ENCODE measurements at places on chromosomes 5 and 9. TPM values are rescaled to one million over a fixed set of nuclear protein-coding genes. Genes with fewer than 3 reads are reported as not detected.

CCDC192 gene
- not detected for total RNA-seq

CCL28 gene
- 32.3 TPM for total RNA-seq

ANKDD1B gene
- 0.43 TPM for total RNA-seq

INSL6 gene
- total RNA-seq: not detected

ALDOB gene
- total RNA-seq: 265 TPM

FBLL1 gene
- total RNA-seq: 0.23 TPM

NTRK2 gene
- total RNA-seq: 33.2 TPM

DNA sequence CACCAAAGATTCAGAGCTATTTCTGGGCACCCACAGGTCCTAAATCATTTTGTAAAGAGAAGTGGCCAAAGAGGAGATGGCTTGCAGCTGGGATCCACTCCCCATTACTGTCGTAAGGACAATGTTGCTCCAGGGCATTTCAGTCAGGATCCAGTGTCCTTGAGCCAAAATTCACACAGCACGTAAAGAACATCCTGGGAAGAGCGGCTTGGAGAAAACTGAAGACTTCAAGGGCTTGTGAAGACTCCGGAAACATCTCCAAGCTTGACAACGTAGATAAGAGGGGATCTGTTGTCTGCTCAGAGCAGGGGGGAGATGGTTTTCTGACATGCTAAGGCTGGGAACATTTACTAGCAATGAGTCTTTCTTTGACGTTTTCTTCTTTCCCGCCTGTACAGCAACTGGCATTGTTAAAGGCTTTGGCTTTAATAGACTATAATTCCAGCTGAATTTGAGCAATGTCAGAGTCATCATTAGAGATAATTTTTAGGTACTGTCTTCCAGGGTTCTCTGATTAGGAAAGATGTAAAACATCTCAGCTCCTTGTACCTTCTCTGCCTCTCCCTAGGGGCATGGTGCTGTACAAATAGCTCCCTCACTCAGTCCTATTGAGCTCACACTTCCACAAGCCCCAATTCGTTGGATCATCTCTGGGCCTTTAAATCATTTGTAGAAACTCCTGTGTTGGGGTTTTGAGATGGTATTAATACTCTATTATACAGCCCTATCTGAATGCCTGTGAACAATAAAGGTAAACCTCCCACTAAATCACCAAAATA, 39.7 kb downstream of the EGFLAM start:
- no peak for DNase-seq

DNA sequence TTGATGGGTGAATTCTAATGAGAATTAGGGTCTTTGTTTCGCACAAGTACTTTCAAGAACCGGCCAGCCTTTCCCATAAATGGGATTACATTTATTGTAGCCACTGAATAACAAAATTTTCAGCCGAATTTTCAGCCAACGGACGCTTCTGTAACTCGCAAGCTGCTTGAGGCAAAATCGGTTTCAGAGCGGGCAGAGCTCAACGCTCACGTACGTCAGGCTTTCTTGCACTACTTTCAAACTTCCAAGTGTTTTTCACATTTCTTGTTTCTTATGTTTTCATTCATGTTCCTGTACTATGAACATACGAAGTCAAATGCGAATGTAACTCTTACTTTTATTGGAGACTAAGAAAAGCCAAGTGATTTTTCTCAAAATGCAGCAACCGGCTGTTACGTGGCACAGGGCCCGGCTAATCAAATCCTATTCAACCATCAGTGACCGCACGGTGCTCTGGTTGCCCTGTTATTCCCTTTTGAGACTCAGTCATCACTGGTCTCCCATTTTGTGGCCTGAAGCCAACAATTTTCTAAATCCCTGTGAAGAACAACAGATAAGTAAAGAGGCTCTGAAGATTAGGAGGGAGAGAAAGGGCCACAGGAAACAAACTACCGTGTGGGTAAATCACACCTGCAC, 68.5 kb downstream of the SLC28A3 start:
- DNase-seq: no peak

- DNase-seq: no peak
These were observed 153.1 kb upstream of the ELL2 start for GRCh38 chr5:96114736-96115135.

DNA sequence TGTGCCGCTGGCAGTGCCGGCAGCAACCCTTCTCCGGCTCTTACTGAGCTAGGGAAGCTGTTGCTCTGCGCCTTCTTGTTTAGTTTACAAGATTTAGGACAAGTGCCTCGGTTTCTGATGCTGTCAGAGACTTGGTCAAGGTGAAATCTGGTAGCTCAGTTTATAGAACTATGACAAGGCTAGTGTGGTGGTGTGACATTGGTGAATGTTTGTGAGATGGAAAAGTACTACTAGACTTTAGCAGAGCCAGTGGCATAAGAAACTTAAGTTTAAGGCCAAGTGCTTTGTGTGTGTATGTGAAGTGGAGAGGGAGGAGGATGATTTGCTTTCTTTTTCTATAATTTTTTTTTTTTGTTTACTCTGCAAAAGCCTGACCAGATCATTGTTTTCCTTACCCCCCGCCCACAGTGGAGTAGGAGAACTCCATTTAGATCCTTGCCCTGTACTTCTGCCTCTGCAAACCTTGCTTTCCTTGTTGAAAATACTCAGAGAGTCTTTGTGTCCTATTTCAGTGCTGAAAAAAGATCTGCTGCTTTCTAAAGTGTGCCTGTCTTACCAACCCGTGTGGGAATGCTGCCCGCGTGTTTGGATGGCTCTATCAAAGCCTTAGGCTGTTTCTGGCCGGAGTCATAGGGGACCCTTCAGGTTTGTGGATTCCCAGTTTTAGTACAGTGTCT, 75.9 kb downstream of the TRIO start:
- no peak for DNase-seq

DNA sequence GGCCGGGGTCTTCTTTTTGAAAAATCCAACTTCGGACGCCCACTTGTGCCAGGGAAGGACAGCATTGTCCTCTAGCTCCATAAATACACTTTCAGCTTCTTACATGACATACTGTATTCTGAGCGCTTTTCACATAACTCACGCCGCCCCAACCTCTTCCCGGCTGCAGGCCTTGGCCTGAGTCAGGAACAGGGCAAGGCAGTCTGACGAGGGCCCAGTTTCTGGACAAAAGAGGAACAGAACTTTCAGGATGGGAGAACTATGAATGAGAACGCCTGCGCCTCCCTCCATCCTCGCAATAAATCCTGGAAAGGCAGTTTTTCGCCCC, 650 bp downstream of the DCTN4 start:
- DNase-seq: no peak

DNA sequence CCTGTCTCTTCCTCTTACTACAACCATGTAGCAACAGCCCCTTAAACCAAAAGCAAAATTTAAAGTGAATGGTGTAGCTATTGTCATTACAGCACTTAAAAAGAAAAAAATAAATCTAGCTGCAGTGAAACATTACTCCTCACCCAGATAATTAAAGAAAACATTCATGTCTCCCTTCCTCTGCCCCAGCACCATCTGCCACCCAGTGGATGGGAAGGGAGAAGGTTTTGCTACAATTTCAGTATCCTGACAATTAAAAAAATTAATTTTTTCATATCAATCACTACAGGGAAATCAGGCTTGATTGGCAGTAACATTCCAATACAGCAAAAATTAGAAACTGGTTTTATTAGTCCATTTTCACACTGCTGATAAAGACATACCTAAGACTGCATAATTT, 147.4 kb upstream of the PUM3 start:
- DNase-seq: no peak

DNA sequence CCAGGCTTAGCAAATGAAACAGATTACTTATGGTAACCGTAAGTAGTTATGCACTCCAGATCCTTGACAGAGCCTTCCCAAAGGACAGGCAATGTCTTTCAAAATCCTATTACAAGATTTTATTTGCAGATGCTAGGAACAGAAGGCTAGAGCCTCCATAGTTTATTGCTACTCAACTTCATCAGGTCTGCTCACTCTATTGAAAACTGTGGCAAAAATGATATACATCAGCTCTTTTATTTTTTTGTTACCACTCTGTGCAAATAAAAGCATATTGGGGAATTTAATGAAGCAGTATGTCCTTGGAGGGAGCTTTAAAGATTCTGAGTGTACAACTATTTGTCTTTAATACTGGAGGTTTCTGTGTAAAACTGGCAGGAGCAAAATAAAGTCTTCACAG, 46.5 kb downstream of the SLC44A1 start:
- no peak for DNase-seq

DNA sequence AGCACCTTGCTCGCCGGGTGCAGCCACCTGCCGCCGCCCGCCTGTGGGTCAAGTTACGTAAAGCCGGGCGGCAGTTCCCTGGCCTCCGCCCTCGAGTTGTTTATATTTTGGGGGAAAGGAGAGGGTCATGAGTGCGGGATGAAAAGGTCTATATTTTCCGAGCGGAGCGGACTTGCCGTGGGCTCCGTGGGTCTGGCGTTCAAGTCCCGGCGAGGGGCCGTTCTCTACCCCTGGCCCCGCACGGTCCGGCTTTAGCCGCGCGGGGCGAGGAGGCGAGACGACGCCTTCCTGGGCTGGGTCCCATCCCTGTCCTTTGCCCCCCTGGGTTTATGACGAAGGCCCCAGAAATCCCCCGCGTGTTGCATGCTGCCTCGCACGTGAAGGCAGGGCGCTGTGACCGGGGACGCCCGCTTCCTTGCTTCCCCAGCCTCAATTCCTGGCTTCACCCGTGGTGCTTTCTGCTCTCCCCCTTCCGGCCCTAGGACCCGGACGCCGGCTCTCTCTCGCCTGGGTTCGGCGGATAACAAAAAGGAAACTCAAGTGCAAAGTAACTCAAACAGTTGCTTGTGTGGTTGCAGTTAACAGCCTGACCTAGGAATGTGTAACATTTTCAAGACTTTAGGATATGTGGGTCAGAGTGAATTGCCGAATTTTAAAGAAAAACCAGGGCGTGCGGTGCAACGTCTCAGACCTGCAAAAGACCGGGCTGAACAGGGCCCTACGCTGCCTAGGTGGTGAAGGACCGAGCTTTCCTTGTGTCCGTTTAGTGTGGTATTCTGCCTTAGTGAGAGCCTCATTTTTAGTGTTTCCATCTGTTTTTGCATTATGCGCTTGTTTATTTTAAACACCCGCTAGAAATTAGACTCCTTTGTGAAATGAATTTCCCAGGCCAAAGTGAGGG, 810 bp downstream of the VPS13A start:
- peak; percentile 17 for DNase-seq

- DNase-seq: no peak
These were observed 69.9 kb downstream of the EHMT1 start for GRCh38 chr9:137688725-137689124.

DNA sequence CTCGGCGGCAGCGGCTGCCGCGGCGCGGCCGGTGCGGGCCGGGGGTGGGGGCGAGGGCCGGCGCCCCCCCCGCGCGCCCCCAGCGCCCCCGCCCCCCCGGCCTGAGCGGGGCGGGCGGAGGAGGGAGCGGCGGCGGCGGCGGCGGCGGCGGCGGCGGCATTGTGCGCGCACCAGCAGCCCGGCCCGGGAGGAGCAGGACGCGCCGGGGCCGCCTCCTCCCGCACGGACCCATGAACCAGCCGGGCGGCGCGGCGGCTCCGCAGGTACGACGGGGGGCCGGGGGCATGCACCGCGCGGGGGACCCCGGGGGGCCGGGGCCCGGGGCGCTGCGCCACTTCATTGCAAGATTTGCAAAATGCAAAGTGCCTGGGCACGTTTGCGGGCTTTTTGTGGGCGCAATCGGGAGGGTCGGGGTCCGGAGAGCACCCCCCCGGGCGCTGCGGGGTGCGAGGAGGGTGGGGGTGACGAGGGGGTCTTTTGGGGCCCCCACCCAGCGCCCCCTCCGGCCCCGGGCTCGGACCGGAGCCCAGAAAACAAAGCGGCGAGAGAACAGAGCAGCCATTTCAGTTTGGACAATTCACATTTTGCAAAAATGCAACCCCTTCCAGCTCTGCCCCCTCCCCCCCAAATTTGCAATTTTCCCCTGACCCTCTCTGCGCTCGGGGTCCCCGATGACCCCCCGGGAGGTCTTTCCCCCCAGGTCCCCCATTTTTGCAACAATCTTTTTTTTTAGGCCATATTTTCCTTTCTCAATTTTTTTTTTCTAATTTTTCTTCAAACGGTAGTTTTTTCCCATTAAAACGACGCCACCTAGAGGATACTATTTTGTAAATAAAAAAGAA, at the start of gene ZNF618:
ZNF618 (plus strand) TSS at position 159 of the 842 bp plus-strand sequence; CDS start at position 231, 72 bp downstream.
- DNase-seq: no peak

DNA sequence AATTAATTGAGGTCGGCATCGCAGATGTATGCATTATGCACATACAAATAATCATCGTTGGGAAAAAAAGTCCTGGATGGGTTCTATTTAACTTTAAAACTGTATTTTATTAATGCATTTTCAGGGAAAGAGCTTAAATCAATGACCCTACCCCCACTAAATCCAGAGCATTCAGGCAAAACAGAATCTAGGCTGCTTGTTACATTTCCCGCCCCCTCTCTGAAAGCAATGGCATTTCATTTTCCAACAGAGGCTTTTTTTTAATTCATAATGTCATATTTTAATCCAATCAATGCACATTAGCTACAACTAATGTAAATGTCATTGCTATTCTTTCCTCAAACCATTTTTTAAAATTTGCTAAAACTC, 117.4 kb upstream of the GRIA1 start:
- no peak for DNase-seq

- DNase-seq: no peak
These were observed 62.5 kb downstream of the LMX1B start for GRCh38 chr9:126676102-126676684.

DNA sequence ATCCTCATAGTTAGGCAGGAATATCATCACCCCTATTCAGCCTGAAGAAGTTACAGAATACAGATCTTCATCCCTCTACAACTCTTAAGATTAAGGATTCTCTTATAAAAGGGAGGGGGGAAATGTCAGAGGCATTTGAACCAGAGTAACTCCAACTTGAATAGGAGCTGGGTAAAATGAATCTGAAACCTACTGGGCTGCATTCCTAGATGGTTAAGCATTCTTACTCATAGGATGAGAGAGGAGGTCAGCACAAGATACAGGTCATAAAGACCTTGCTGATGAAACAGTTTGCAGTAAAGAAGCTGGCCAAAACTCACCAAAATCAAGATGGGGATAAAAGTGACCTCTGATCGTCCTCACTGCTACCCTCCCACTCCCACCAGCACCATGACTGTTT, 14.4 kb downstream of the FREM1 start:
- no peak for DNase-seq

GRCh38 chr9:70607926-70608325, 193.5 kb upstream of the KLF9 start:
- DNase-seq: peak; percentile 37

- no peak for DNase-seq
These were observed 86.3 kb downstream of the NLN start for GRCh38 chr5:65808251-65808741.

- no peak for DNase-seq
These were observed 148.4 kb downstream of the MAN2A1 start for GRCh38 chr5:109838157-109838556.

GRCh38 chr5:107389130-107389774, 281.5 kb downstream of the EFNA5 start:
- DNase-seq: no peak

- DNase-seq: no peak
These were observed 279.7 kb downstream of the NTRK2 start for GRCh38 chr9:84949258-84949657.

DNA sequence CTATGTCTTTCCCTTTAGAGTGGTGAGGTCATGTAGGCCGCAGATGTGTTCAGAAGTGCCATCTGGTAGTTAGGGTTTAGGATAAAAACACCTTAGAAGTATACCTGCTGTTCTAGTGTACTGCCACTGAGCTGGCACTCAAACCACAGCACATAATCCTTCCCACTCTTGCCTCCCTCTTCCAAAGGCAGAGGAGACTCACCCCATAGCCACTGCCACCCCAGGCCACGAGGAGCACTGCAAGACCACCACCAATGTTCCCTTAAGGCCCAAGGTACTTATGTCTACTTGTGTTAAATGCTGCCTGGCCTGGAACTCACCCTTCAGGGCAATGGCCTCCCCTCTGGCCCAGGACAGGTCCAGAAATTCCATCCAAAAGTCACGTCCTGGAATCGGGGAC, 379.5 kb upstream of the EDIL3 start:
- DNase-seq: no peak

GRCh38 chr5:42543774-42544173, 120.5 kb downstream of the GHR start:
- DNase-seq: no peak

All from mucosa of gallbladder (tissue), 1 donor.